GM23338 (cell line): ENCODE measurements at places on chromosomes 12 and 14. TPM values are rescaled to one million over a fixed set of nuclear protein-coding genes. Genes with fewer than 3 reads are reported as not detected.
A peak's percentile ranks its signal among the peaks of the same experiment; 100 is the strongest.

KLHL33 gene
- total RNA-seq, result 0.12 and 0.35 TPM in 2 replicates

ZDHHC22 gene
- total RNA-seq, result 29.3 and 32.1 TPM in 2 replicates

RNF212B gene
- total RNA-seq, result not detected in 2 replicates

PMCH gene
- total RNA-seq, result not detected in 2 replicates

GRIP1 gene
- total RNA-seq, result 12.7 and 13.7 TPM in 2 replicates

SALL2 gene
- total RNA-seq, result 256 and 281 TPM in 2 replicates

ACVRL1 gene
- total RNA-seq, result 0.28 and 0.62 TPM in 2 replicates

- H3K27me3 ChIP-seq, result 0 out of 2 replicates have a peak, but pooled peaks cover 5% of the 10 kb centered on the region
- no peak overlapping the region for H3K4me3 ChIP-seq
- H3K4me1 ChIP-seq, result peaks cover 41% of the 10 kb centered on the region
- H3K27ac ChIP-seq, result peak overlapping the region; percentile 92
- peaks cover 4% of the 10 kb centered on the region for H3K36me3 ChIP-seq
These were observed 21.7 kb downstream of the ZDHHC22 start for GRCh38 chr14:77119851-77120250.

DNA sequence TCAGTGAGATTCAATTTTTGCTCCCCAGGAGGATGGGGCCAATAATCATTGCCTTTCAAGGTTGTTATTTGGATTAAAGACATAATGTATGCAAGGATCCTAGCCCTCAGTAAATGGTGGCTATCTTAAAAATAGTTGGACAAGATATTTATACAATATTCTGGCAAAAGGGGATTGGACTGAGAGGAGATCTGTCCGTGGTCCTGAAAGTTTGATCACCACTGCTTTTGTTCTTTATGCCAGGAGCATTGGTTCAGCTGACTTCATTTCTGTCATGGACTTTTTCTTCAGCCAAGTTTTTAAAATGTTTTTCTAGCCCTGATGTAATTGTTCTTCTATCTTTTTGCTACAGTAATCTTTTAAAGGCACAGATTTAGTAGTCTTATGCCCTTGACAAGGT, 70.2 kb upstream of the TCL1A start:
- no peak overlapping the region for H3K4me3 ChIP-seq
- DNase-seq, result peak; percentile 76
- H3K27me3 ChIP-seq, result no peaks in the 10 kb centered on the region
- H3K4me1 ChIP-seq, result no peaks in the 10 kb centered on the region
- H3K27ac ChIP-seq, result no peak overlapping the region
- no peaks in the 10 kb centered on the region for H3K36me3 ChIP-seq

GRCh38 chr12:16163146-16163545, 114.3 kb downstream of the SLC15A5 start:
- peaks cover 5% of the 10 kb centered on the region; the same call in 1 of the 2 replicates for H3K4me1 ChIP-seq
- no peak overlapping the region for H3K4me3 ChIP-seq
- no peaks in the 10 kb centered on the region for H3K36me3 ChIP-seq
- H3K27ac ChIP-seq, result no peak overlapping the region
- no peak for DNase-seq

GRCh38 chr14:22798528-22798927, 16.7 kb downstream of the SLC7A7 start:
- H3K4me1 ChIP-seq, result peaks cover 17% of the 10 kb centered on the region
- no peaks in the 10 kb centered on the region for H3K36me3 ChIP-seq
- H3K4me3 ChIP-seq, result no peak overlapping the region
- no peak for DNase-seq

DNA sequence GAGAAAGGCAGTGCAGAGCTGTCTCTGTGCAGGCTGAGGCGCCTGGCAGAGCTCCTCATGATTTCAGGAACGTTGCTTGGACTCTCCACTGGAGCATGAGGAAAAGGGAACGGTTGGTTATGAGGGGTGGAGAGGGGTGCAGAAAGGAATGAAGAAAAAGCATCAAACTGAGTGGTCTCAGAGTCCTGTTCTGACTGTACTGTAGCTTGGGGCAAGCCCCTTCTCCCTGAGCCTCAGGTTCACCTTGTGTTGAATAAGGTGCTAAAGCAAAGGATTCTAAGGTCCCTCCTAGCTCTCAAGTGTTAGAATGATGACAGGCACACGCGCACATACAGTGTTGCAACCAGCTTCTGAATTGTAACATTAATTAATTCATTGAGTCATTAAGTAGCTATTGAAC, 125.2 kb upstream of the PARP11 start:
- H3K36me3 ChIP-seq, result no peaks in the 10 kb centered on the region; the same call in 1 of the 2 replicates
- H3K4me1 ChIP-seq, result 0 out of 2 replicates have a peak, but pooled peaks cover 4% of the 10 kb centered on the region
- H3K27me3 ChIP-seq, result no peaks in the 10 kb centered on the region
- H3K27ac ChIP-seq, result no peak overlapping the region
- H3K4me3 ChIP-seq, result no peak overlapping the region
- no peak for DNase-seq

GRCh38 chr14:74500417-74501134, 7.0 kb downstream of the ISCA2 start:
- peaks cover 23% of the 10 kb centered on the region for H3K4me1 ChIP-seq
- peak; percentile 83 for DNase-seq
- H3K27ac ChIP-seq, result peak overlapping the region; percentile 85
- H3K27me3 ChIP-seq, result no peaks in the 10 kb centered on the region
- no peaks in the 10 kb centered on the region for H3K36me3 ChIP-seq

GRCh38 chr12:78306236-78306635, 475.5 kb downstream of the NAV3 start:
- H3K4me3 ChIP-seq, result no peak overlapping the region
- H3K27ac ChIP-seq, result no peak overlapping the region
- no peak for DNase-seq
- H3K27me3 ChIP-seq, result no peaks in the 10 kb centered on the region
- no peaks in the 10 kb centered on the region for H3K4me1 ChIP-seq

- no peak within 1 kb of the TSS for H3K27ac ChIP-seq
- H3K36me3 ChIP-seq, result no peaks in the 10 kb centered on the region
- DNase-seq, result peak; percentile 99
- H3K4me3 ChIP-seq, result peak within 1 kb of the TSS; percentile 53
- H3K27me3 ChIP-seq, result no peaks in the 10 kb centered on the region
These were observed at the start of the genes LRRIQ1 and TSPAN19 for GRCh38 chr12:85036234-85036707. TSS of gene LRRIQ1 (plus strand) at chr12:85036351. CDS start at chr12:85038177, 1,826 bp downstream. TSS of gene TSPAN19 (minus strand) at chr12:85036277. CDS start at chr12:85029946, 6,331 bp downstream.

- H3K4me3 ChIP-seq, result no peak overlapping the region
- H3K36me3 ChIP-seq, result no peaks in the 10 kb centered on the region
- no peak for DNase-seq
- H3K27ac ChIP-seq, result no peak overlapping the region
- no peaks in the 10 kb centered on the region for H3K4me1 ChIP-seq
- H3K27me3 ChIP-seq, result no peaks in the 10 kb centered on the region
These were observed 82.2 kb downstream of the ADCK1 start for GRCh38 chr14:77882098-77882497.

DNA sequence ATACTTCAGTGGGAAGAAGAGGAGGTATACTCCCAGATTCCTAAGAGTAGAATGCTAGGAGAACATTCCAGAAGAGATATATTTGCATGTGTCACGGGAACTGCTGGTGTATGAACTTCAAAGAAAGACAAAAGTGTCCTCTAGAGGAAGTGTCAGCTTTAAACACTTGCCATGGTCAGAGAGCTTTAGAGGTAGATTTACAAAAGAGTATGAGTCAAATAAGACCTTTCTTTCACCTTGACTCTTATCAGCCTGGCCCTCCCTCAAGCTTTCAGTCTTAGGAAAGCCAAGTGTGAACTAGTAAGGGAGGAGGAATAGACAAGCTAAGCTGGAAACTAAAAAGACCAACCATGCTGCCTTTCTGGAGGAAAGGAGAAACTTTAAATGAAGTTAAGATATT, 34.7 kb downstream of the COX8C start:
- DNase-seq, result no peak
- H3K4me3 ChIP-seq, result no peak overlapping the region
- no peaks in the 10 kb centered on the region for H3K27me3 ChIP-seq
- H3K27ac ChIP-seq, result no peak overlapping the region
- H3K36me3 ChIP-seq, result no peaks in the 10 kb centered on the region

GRCh38 chr14:96407935-96408570, 16.1 kb downstream of the AK7 start:
- no peaks in the 10 kb centered on the region; the same call in 1 of the 2 replicates for H3K4me1 ChIP-seq
- no peak overlapping the region for H3K27ac ChIP-seq
- no peaks in the 10 kb centered on the region for H3K36me3 ChIP-seq
- DNase-seq, result no peak
- no peaks in the 10 kb centered on the region for H3K27me3 ChIP-seq

GRCh38 chr12:93126069-93126474, 197.0 kb upstream of the EEA1 start:
- no peaks in the 10 kb centered on the region for H3K27me3 ChIP-seq
- H3K36me3 ChIP-seq, result no peaks in the 10 kb centered on the region
- no peak for DNase-seq

DNA sequence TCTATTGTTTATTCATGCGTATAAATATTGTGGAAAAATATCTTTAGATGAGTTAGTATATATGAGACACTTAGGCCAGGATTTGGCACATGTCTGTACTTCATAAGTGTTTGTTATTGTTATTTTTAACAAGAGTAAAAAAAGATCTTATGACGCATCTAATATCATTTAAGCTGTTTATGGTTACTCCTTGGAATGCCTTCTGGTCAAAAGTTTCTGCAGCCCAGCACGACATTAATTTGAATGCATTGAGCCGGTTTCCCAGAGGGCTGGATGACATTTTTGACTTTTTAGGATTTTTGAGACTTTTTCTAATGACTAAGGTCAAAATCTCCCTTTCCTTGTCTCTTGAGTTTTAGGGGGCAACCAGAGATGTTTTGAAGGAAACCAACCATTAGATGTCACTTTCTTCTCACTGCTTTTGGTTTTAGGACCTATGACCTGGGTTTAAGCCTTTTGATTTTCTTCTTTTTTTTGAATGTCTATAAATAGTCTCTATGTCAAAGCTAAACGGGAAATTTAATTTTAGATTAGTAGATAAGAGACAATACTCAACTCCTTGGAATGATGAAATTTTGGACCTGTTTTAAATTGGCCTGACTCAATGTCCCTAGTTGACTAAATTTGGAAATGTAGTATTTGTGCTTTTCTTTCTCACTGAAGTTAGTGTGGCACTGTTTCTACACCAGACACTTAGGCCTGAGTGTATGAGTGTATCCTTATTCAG, 215.5 kb downstream of the AEBP2 start:
- no peak overlapping the region for H3K4me3 ChIP-seq
- no peaks in the 10 kb centered on the region for H3K4me1 ChIP-seq
- no peak for DNase-seq
- H3K36me3 ChIP-seq, result no peaks in the 10 kb centered on the region

DNA sequence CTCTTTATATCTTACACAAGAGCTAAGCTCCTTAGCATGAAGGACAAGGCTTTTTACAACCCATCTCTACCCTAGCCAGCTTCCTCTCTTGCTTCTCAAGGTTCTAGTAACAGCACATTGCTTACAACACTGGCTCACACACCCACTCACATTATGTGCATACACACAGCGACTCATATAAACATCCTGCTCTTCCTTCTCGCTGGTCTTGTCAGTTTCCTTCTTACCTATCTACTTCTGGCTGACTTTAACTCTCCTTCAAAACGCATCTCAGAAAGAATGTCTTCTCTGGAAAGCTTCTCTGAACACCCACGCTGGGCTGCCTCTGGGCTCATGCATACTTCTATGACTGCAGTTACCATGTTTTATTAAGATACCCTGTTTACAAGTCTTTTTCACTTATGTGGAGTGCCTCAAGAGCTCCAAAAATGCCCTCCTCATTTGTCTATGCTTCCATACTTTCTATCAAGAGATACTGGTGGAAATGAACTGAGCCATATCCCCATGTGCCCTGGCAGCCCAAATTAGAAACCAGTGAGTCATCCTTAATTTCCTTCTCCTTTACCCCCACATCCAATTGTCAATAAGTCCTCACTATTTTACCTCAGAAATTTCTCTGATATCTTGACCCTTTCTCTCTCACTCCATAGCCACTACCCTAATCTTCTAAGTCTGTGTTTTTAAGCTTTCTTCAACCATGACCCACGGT, 126.9 kb upstream of the KRAS start:
- H3K27me3 ChIP-seq, result no peaks in the 10 kb centered on the region
- no peak overlapping the region for H3K4me3 ChIP-seq
- DNase-seq, result no peak
- H3K27ac ChIP-seq, result no peak overlapping the region
- H3K36me3 ChIP-seq, result no peaks in the 10 kb centered on the region

DNA sequence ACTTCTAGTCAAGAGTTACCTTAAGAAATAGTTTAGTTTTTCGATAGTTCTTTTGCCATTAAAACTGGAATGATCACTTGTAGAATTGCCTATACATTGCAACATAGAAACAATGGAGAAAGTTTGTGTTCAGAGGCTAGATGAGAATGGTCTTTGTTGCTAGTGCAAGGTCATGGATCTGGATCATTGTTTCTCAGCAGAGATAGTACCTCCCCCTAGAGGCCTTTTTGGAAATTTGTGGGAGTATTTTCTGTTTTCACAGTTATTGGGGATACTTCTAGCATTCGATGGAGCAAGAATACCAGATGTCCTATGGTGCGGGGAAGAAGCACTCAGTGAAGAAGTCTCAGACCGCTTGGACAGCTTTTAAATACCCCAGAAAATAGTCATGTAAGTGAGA, 138.8 kb upstream of the HMGA2 start:
- H3K4me3 ChIP-seq, result no peak overlapping the region
- no peaks in the 10 kb centered on the region for H3K4me1 ChIP-seq
- no peaks in the 10 kb centered on the region for H3K27me3 ChIP-seq
- H3K27ac ChIP-seq, result no peak overlapping the region
- DNase-seq, result peak; percentile 64

GRCh38 chr12:85805654-85806053, 30.6 kb downstream of the RASSF9 start:
- no peaks in the 10 kb centered on the region for H3K4me1 ChIP-seq
- no peaks in the 10 kb centered on the region for H3K27me3 ChIP-seq
- no peaks in the 10 kb centered on the region for H3K36me3 ChIP-seq

DNA sequence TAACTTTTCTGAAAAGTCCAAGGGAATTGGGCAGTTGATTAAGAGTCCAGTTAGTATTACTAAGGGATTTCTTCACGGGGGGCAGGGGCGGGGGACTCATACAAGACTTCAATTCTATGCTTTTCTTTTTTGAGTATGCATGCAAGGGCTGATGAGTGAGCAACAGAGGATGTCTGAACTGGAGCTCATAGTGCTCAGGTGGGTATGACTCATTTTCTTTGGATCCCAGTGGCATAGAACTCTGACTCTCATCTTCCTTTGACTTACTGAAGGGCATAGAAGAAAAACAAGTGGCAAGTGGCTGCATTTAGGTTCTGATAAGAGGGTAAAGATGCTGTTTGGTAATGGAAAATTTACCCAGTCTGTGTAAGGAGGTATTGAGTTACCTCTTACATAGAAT, 749.2 kb downstream of the NOVA1 start:
- no peaks in the 10 kb centered on the region for H3K27me3 ChIP-seq
- no peak overlapping the region for H3K4me3 ChIP-seq
- H3K4me1 ChIP-seq, result no peaks in the 10 kb centered on the region

DNA sequence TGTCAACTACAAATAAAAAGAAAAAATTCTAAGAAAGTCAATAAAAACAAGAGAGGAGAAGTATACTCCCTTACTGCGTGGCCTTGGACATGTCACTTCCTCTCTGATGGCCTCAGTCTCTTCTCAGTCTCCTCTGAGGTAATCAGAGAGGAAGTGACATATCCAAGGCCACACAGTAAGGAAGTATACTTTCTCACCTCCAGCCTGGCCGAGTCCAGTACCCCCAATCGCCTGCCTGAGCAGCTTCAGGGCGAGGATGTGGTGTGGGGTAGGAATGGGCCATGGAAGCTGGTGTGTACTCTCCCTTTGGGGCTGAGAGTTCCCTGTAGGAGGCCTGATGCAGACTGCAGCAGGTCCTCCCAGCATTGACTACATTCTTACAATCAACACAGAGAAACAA, 15.8 kb downstream of the VDR start:
- no peak overlapping the region for H3K27ac ChIP-seq
- DNase-seq, result no peak
- H3K27me3 ChIP-seq, result no peaks in the 10 kb centered on the region
- no peaks in the 10 kb centered on the region for H3K4me1 ChIP-seq
